ENCODE measurements at places on chromosomes 7 and 10.

DNA sequence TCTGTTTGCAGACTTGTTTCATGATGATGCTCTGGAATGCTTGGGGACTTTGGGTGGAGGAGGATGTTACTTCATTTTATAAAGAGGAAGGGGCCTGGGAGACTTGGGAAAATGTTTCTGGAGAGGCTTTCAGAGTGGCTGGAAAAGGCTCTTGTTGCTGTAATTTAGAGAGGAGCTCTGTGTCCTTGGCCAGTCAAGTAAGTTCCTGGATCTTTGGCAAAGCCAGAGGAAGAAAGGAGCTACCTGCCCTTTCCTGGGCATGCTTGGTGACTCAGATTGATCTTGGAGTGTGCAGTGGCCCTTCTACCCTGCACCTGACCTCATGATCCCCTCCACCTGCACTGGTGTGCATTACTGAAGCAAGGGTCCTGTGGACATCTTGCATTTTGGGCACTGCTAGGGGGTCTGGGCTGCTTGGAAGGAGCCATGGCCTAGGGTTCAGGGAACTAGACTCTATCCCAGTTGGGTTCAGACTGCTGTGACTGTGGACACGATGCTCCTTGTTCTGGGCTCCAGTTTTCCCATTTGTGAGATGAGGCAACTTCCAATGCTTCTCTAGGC, 56.1 kb downstream of the ADCYAP1R1 start:
- no peak for DNase-seq

- no peak for DNase-seq
Measured at GRCh38 chr7:38321515-38321944, 48.1 kb upstream of the TARP start.

DNA sequence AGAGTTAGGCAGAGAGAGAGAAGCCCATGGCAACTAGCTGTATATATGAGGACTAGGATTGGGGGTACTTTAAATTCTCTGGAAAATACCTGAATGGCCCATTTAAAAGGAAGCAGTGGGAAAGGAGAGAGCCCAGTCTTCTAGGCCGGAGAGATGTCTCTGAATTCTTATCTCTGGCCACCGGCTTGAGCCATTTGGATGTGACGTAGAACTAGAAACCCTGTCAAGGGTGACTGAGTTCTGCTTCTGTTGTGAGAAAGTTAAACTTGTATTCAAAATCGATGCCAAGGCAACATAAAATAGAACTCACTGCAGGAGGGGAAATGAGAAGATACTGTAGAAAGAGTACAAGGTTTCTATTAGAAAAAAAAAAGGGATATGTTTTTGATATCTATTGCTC, 6.3 kb upstream of the GSTK1 start:
- no peak for DNase-seq

DNA sequence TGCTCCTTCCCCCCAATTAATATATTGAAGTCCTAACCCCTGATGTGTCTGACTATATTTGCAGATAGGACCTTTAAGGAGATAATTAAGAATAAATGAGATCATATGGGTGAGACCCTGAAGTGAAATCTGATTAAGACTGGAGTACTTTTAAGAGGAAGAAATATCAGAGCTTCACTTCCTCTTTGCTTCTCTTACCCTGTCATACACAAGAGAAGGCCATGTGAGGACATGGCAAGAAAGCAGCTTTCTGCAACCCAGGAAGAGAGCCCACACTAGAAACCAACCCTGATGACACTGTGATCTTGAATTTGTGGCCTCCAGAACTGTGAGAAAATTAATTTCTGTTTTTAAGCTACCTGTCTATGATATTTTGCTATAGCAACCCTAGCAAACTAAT, 44.2 kb downstream of the JMJD1C start:
- DNase-seq: no peak

DNA sequence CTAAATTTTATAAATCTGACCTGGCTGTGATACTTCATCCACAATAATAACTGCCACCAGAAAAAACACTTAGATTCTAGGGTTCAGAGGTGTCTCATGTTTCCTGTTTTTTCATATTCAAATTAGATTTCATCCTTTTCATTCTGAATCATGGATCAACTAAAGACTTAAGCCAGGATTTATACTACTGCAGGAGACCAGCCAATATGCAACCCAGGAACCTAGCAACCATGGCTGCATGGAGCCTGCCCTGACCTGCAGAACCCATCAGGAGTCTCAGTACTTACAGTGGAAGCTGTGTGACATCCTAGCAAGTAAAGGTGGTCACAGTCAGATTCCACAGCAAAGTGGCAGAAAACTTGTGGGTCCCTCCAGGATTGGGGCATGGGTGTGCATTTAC, 40.5 kb upstream of the RNF148 start:
- DNase-seq: no peak

DNA sequence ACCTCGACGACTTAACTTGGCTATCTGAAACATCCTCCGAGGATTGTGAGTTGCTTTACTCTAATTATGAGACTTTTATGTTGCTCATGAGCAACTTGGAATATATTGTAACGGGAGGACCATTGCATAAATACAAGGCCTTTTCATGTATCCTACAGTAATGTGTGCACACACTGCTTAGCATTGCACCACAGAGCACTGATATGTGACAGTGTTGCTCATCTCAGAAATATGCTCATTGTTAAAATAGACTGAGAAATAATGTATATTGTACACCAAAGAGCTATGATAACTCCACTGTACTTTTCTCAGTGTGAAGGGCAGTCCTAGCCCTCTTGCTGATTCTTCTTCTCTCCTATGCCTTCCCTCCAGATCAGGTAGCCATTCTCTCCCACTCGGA, 102.8 kb upstream of the CDK13 start:
- DNase-seq: no peak

GRCh38 chr10:109774121-109774440, 149.2 kb downstream of the XPNPEP1 start:
- DNase-seq: no peak

GRCh38 chr10:99658622-99659030, 683 bp upstream of the ENTPD7 start:
- no peak for DNase-seq

GRCh38 chr7:134834689-134835462, 55.4 kb downstream of the CALD1 start:
- DNase-seq: no peak

DNA sequence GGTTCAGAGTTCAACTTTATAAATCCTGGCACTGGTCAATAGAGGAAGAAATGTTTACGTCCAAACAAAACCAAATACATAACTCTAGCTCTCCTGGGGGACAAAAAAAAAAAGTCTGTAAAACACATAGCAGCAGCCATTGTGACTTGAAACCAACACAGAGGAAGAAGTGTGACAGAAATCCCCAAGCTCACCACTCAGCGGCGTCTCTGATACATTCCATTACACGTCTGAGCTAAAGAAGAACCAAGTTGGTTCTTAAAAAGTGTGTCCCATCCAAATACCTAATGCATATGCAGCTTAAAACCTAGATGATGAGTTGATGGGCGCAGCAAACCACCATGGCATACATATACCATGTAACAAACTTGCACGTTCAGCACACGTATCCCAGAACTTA, 58.3 kb upstream of the NANOS1 start:
- DNase-seq: no peak

- DNase-seq: no peak
Measured at GRCh38 chr7:152956006-152956405, 196.5 kb downstream of the ACTR3B start.

GRCh38 chr7:111424768-111425167, 137.5 kb downstream of the IMMP2L start:
- DNase-seq: no peak

DNA sequence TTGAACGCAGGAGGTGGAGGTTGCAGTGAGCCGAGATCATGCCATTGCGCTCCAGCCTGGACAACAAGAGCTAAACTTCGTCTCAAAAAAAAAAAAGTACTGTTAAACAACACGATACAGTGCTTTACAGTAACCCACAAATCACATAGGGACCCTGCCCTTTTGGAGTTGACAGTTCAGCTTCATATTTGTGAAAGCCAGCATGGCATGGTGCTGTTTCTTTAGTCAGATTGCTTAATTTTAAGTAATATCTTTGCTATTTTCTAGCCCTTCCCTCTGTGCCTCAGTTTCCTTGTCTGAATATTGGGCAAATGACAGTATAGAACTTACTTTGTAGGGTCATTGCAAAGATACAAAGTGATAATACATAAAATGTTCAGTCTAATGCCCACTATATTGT, 4.9 kb downstream of the CDC123 start:
- DNase-seq: no peak

- no peak for DNase-seq
Measured at GRCh38 chr10:63409465-63410027, 56.2 kb downstream of the JMJD1C start.

DNA sequence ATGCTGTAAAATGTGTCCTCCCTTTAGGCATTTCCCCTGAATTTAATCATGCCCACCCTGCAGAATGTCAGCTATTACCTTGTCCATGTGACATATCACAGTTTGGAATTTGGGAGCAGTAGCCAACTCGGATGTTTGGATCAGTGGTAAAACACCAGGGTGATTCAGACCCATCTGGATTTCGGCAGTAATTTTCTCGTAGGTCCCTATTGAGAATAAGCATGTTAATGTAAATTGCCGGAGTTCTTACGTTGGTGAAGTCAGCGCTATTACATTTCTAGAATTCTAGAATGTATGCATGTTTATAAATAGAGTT, 44.1 kb downstream of the HGF start:
- no peak for DNase-seq

- no peak for DNase-seq
Measured at GRCh38 chr10:66021423-66021822, 904.4 kb upstream of the LRRTM3 start.

- DNase-seq: no peak
Measured at GRCh38 chr10:26801831-26802230, 58.9 kb downstream of the ABI1 start.

- no peak for DNase-seq
Measured at GRCh38 chr10:109966961-109967738, 40.6 kb upstream of the ADD3 start.

DNA sequence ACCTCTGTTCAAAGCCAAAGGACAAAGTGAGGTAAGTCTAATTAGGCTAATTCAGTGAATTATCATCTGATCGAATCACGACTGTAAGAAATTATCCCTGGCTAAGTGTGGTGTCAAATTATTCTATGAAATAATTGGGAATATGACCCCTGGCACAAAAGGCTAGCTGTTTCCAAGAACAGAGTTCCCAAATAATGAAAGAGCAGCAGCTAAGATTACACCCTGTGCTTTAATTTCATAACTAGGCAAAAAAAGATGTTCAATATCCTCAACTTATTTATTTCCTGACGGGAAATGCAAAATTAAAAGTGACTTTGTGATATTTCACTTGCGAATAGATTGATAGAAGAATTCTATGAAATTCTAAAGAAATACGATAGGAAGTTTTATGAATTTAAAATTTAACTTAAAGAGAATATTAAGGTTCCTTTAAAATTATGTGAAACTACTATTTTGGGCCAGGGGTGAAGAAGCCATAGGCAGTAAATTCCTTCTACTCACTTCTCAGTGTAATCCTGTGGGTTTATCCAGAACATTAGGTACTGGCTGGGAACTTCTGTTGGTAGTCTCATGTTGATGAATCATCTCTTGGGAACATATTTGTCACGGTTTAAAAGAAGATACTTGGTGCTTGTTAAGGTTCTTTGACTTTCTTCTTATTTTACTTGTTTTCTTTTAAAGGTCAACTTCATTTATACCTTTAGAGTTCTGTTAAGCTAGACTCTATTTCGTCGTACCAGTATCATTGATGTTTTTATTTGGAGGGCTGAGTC, 148.5 kb downstream of the POLR1F start:
- DNase-seq: no peak

- no peak for DNase-seq
Measured at GRCh38 chr7:144384071-144384470, 19.4 kb downstream of the NOBOX start.

DNA sequence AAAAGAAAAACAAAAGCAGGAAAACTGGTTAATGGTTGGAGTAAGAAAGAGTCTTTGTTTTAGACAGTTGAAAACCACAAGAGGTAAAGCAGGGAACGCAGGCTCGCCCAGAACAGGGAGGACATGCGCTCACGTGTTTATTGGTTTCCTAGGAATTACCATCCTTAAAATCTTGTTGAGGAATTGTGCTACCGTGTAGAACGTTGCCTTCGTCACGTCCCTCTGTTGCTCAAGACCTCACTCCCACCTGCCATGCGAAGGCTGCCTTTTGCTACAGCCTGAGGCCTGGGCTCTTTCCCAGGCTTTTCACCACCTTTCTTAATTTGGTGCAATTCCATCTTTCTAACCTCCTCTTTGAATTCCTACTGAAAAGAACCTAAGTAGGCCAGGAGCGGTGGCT, 61.6 kb upstream of the CAMK1D start:
- DNase-seq: no peak

DNA sequence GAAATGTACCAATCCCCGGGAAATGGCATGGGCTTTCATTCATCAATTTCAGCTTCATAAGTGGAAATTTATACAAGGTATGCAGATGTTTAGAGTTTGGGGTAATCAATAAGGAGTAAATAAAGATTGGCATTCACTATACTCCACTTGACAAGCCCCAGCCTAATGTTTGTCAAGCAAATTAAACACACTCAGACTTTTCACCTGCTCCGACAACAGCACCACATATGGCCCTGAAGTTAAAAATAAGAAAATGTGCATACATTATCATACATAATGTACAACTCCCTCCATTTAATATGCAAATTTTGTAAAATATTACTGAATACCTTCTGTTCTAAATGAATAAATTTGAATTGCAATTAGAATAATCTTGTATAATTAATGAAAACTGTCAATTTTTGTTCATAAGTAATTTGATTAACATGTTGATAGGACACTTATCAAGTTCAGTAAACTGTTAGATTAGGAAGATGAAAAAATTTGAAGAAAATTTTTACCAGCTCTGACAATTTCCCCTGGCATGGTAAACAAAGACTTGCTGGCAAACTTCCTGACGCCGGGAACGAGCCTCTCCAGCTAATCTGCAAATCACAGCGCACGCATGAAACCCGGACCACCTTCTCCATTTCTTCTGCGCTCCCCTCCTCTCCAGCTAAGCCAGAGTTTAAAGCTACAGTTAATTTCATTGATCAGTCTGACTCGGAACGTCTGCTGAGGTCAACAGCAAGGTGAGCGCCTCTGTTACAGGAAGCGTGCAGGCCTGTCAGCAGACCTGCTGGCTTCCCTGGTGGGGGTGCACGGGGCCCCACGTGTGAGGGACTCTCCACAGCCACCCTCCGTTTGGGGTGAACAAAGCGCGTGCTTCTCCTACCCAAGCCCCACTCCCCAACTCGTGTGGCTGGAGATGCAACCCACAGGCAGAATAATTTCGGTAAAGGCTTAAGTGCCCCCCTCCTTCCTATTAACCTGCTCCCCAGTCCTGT, 70.7 kb downstream of the EBF3 start:
- no peak for DNase-seq

- DNase-seq: no peak
Measured at GRCh38 chr10:131258256-131258655, 53.3 kb downstream of the TCERG1L start.

DNA sequence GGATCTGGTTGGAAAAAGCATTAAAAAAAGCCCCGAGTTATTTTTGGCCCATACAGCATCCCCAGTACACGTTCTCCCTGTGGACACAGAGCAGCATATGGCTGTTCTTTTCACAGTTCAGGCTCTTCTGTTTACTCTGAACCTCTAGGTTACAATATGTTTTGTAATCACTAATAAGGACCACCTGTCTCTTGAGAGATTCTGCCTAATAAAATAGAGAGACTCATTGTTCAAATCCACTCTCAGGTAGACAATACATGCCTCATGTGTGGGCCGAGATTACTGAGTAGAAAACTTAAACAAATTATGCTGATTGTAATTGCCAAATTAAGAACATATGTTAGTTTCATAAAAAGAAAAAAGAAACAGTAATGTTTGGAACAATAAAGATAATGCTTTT, 647.7 kb downstream of the GRM8 start:
- no peak for DNase-seq

GRCh38 chr7:158109364-158110033, 478.1 kb downstream of the PTPRN2 start:
- no peak for DNase-seq

GRCh38 chr7:108145401-108145800, 15.2 kb upstream of the LAMB4 start:
- no peak for DNase-seq
